ENCODE measurements at places on chromosomes 16 and 17.

- no peak for DNase-seq
Observed at GRCh38 chr17:19418251-19418992, 7.4 kb downstream of the RNF112 start.

DNA sequence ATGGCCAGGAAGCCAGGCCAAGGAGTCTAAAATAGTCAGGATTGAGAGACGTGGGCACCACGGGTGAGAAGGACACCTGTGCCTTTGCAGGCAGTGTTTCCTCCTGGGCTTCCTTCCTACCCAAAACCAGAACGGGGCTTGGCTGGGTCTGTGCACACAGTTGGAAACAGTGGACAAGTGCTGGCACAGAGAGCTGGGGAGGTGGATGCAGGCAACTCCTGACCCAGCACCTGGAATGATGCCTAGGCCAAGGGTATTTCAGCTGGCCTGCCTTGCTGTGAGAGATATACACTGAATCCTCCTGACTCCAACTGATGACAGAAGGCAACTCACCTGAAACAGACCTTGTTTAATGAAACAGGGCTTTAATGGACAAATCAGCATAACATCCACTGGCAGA, 186.2 kb downstream of the SLC39A11 start:
- no peak for DNase-seq

- no peak for DNase-seq
Observed at GRCh38 chr17:57744195-57745170, 616 bp downstream of the CCDC182 start.

DNA sequence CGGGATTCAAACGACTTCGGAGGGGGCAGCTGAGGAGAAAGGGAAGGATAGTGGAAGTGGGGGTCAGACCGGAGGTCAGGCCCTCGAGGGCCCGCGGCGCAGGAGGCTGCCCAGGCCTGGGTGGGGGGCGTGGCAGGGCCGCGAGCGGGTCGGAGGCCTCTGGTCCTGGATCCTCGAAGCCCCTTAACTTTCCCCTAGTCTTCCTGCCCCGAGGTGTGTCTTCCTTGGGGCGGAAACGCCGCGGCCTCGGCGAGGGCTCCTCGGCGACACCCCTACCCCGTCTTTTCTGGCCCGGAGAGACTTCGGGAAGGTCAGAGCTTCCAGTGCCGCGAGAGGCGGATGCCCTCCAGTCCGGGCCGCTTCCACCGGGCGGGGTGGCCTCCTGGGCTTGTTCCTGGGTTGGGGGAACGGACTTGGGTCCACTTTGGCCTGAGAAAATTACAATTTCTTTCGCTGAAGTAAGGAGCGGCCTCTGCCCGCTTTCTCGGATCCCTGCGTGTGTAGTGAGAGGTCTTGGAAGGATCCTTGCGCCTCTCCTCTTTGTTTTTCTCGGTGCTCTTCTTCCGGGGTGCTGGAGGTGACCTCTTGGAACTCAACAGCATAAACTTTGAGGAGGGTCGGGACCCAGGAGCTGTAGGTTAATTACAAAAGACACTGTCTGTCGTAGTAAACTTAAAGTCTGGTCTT, 491 bp downstream of the IST1 start:
- DNase-seq = no peak

GRCh38 chr17:75624021-75624420, 9.2 kb upstream of the SMIM5 start:
- DNase-seq = no peak

Data from COR-L47 (cell line).